ENCODE measurements at places on chromosomes 1 and 21.

- no peak for DNase-seq
These were observed 36.2 kb upstream of the DUSP10 start for GRCh38 chr1:221778125-221778524.

DNA sequence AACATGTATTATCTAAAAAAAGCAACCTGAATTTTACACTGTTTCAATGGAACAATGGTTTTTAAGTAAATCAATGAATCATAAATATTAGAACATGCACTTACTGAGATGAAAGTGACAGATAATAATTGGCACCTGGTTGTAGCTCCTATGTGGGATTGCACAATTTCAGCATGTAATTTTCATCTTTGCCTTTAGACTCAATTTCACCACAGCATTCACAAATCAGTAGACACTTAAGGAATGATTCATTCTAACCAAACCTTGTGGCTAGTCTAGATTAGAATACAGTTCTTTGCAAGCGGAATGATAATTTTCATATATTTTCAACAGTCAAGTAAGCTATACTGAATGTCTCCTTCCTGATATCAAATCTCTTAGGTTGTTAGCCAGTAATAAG, 853.4 kb downstream of the KCNT2 start:
- no peak for DNase-seq

GRCh38 chr21:41628256-41628655, 120.3 kb upstream of the TMPRSS2 start:
- DNase-seq: no peak

GRCh38 chr1:51583532-51583931, 33.4 kb upstream of the OSBPL9 start:
- peak; percentile 80 for DNase-seq

DNA sequence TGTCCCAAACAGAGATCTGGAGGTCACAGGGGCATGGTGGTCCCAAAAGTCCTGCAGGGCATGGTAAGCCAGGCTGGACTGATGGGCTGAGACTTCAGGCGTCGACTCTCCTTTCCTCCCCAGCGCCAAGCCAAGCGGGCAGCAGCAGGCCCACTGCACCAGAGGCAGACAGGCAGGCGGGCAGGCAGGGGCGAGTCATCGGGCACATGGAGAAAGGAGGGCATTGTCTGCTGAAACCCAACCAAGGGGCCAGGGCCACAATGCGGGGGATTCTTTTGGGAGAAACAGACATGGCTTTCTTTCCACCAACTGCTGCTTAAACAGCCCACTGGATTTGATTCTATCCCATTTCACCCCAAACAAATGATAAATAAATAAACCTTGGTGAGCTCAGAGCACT, 46.2 kb downstream of the TRABD2B start:
- DNase-seq: no peak

DNA sequence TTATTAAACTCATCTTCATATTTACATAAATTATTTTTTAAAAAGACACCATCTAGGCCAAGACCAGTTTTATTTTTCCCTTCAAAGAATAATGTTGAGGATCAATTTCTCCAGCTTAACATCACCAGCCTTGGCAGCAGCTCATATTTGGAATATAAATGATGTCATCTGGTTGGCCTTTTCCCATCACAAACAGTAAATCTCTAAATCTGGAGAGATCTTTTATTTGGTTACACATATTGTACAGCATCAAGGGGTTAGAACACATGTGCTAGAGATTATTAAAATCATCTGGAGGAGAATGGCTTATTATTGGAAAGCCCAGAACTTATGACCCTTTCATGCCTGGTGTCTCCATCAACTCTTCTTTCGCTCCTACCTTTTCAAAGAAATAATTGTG, 508.8 kb downstream of the PLPP3 start:
- DNase-seq: no peak

DNA sequence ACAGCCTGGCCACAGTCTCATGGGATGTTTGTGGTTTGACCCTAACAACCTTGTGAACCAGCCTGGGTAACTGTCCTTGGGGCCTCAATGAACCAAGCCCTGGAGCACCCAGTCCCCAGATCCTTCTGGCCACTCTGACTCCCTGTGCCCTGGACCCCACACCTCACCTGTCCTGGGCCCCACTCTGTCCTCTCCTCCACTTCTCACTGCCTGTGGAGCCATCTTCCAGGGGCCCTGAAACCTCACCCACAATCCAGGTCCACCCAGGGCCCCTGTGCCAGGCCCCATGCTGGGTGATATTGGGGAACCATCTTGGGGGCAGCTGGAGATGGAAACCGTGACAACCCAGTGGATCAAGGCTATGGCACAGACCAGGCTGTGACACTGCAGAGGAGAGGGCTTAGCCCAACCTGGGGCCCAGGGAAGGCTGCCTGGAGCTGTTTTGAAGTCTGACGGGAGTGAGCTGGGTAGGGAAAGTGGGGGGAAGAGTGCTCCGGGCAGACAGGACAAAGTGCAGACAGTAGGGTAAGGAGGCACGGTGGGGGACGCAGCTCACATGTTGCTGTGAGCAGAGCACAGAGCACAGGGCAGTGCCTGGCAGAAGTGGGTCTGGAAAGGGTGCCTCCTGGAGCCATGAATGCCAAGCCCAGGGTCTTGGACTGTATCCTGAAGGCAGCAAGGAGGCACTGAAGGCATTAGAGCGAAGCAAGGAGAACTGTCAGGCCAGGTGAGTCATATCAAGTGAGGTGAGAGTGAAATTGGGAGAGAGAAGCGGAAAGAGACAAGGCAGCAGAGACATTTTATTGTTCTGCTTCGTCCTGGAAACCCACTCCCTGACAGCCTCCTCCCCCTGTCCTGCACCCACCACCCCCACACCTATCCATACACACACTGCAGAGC, 12.1 kb upstream of the LRP8 start:
- no peak for DNase-seq

GRCh38 chr1:3642919-3643675, 6.8 kb downstream of the WRAP73 start:
- DNase-seq: no peak

Measured in left lung (tissue), 14 donors.